CD4-positive, alpha-beta T cell (primary cell): ENCODE measurements at places on chromosomes 4 and X. TPM values are rescaled to one million over a fixed set of nuclear protein-coding genes. Genes with fewer than 3 reads are reported as not detected.

GRCh38 chrX:21813612-21814368 lies 25.6 kb upstream of the MBTPS2 start:
- H3K4me3 ChIP-seq = no peak overlapping the region
- H3K36me3 ChIP-seq = no peaks in the 10 kb centered on the region
- no peaks in the 10 kb centered on the region for H3K27me3 ChIP-seq
- DNase-seq = no peak
- H3K27ac ChIP-seq = no peak overlapping the region

- H3K27ac ChIP-seq = no peak overlapping the region
- no peak for DNase-seq
- no peaks in the 10 kb centered on the region for H3K27me3 ChIP-seq
These were observed 124.6 kb upstream of the ACSL4 start for GRCh38 chrX:109857584-109858228.

DNA sequence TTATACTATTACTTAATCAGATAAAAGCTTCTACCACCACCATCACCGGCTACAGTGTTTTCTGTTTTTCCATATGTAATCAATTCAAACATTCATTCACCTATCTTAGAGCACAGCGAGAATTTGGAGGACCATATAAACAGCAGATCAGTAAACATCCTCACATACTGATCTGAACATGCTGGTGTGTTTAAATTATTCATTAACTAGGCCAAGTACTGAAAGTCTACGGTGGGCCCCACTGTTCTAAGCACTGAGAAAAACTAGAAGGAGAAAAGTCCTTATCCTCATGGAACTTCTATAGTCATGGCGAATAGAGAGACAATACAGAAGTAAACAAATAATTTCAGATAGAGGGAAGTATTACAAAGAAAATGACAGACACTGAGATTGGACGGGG lies 176.6 kb downstream of the NR3C2 start:
- no peaks in the 10 kb centered on the region for H3K27me3 ChIP-seq
- no peak overlapping the region for H3K4me3 ChIP-seq
- no peaks in the 10 kb centered on the region for H3K36me3 ChIP-seq
- no peaks in the 10 kb centered on the region for H3K4me1 ChIP-seq

DNA sequence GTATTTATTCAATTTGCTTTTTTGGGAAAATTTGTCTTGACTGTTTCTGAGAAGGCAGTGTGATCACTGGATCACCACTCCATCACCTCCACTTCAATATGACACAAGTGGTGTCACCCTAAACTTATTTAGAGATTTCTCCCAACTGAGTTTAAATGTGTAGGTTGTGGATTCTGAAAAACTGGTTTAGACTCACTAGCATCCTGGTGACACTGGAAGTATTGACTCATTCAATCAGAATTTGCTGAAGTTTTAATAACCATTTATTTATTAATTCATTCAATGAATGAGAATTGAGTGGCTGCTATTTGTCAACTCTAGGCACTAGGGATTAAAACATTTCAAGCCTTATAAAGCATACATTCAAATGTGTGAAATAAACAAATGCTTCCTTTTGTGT lies 819.1 kb upstream of the EPHA5 start:
- H3K36me3 ChIP-seq = no peaks in the 10 kb centered on the region
- no peak overlapping the region for H3K27ac ChIP-seq
- no peak for DNase-seq
- H3K27me3 ChIP-seq = no peaks in the 10 kb centered on the region
- H3K4me1 ChIP-seq = no peaks in the 10 kb centered on the region

DNA sequence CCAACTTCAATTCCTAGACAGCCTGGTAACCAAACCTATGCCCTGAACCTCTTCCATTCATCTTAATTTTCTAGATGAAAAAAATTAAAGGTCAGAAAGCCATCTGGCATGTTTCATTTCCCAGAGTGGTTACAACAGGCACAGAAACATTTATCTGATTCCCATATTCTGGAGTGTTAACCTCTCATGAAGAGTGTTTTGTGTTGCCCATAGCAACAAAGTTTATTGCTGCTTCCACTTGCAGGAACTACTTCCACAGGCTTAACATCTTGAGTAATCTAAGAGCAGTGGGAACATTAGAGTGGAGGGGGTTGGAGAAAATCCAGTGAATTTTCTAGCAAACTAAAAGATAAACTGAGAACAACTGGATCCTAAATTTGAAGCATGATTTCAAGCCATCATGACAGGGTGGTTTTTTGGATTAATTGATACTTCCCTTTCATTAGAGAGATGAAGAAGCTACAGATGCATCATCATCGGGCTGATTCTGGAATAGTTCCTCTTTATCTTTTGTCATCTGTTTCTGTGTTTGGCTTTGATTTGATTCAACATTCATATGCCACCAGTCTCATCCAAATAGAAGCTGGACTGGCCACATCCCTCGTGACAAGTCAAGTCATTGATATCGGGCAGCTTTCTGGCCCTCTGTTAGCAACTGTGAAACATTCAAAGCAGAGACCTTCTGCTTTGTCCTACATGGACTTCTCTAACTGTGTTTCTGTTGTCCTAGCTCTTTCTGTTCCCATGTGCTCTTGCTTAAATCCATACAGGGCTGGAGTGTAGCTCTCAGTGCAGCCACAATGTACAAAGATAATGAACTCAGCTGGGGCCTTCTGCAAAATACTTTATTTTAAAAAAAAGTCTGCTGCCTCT lies 167.3 kb downstream of the MID1IP1 start:
- DNase-seq = no peak
- no peaks in the 10 kb centered on the region for H3K4me1 ChIP-seq
- no peaks in the 10 kb centered on the region for H3K27me3 ChIP-seq

GRCh38 chr4:24865401-24865800 lies 47.4 kb downstream of the CCDC149 start:
- H3K4me1 ChIP-seq = no peaks in the 10 kb centered on the region
- H3K4me3 ChIP-seq = no peak overlapping the region
- no peak overlapping the region for H3K27ac ChIP-seq
- no peaks in the 10 kb centered on the region for H3K27me3 ChIP-seq
- no peak for DNase-seq

GRCh38 chr4:111066447-111066846 lies 443.6 kb upstream of the PITX2 start:
- DNase-seq = no peak
- no peaks in the 10 kb centered on the region for H3K27me3 ChIP-seq
- H3K4me3 ChIP-seq = no peak overlapping the region
- H3K4me1 ChIP-seq = no peaks in the 10 kb centered on the region
- no peak overlapping the region for H3K27ac ChIP-seq

DNA sequence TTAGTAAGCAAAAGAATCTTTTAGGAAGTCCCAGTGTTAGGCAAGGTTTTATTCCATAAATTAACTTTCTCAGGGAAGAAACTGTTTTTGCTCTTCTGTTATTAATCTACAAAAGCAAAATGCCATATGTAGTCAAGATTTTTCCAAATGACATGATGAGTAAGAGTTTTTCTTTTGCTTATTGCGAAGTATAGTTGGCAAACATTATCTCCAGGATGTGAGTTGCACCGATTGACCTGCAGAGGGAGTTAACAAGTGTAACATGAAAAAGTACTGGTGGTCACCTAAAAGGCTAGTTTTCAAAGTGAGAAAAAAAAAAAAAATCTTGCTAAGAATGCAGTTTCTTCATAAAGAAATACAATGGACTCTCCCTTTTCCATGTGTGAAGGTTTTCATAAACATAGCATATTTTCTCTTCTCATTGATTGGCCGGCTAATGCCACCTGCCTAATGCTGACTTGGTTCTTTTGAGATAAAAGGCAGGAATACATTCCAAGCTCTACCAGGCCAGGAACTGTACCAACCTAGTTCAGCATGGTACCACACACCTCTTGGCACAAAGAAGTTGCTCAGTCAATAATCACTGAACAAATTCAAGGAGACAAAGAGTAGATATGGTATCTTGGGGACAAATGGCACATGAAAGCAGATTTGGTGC lies 100.2 kb downstream of the LNX1 start:
- DNase-seq = no peak
- no peaks in the 10 kb centered on the region for H3K4me1 ChIP-seq
- H3K36me3 ChIP-seq = no peaks in the 10 kb centered on the region
- no peak overlapping the region for H3K27ac ChIP-seq

DNA sequence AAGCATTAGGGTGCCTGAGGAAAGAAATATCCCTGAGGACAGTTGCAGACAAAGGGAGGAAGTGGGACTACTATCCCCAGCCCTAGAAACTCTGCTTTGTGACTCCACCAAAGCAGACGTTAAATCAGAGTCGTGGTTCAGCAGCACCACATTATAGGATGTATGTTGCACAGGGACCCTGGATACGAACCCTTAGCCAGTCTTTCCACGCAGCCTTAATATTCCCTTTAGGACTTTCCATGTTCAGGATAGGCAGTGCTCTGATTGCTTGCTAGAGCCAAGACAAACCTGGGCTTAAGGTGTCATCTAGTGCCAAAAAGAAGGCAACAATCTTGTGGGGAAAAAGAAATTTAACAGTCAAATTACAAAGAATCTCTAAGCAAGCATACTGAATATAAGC lies 62.6 kb downstream of the MAD2L1 start:
- H3K36me3 ChIP-seq = no peaks in the 10 kb centered on the region
- H3K27me3 ChIP-seq = no peaks in the 10 kb centered on the region
- no peak overlapping the region for H3K27ac ChIP-seq
- DNase-seq = no peak
- H3K4me1 ChIP-seq = no peaks in the 10 kb centered on the region

DNA sequence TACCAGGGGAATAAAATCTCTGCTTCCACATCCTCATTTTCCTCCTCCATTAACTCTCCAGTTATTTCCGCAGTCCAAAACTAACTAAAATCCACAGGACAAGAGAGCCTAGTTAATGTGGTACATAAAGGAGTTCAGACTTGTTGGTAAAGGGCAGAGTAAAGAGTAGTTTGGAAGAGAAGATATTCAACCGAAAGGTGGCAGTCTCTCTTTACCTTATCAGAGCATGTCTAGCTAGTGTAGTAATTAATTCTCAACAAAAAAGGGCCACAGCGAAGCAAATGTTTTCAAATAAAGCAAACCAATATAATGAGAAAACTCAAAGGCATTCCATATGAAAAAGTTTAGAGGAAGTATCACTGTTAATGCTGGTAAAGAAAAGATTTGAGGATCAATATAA lies 286.5 kb downstream of the GLUD2 start:
- H3K4me3 ChIP-seq = no peak overlapping the region
- H3K4me1 ChIP-seq = no peaks in the 10 kb centered on the region
- no peaks in the 10 kb centered on the region for H3K36me3 ChIP-seq
- no peaks in the 10 kb centered on the region for H3K27me3 ChIP-seq
- no peak for DNase-seq
- no peak overlapping the region for H3K27ac ChIP-seq

GRCh38 chr4:97656044-97656720 lies 487.1 kb downstream of the STPG2 start:
- no peak overlapping the region for H3K4me3 ChIP-seq
- H3K36me3 ChIP-seq = no peaks in the 10 kb centered on the region
- DNase-seq = no peak

GRCh38 chrX:727738-728621 lies 97.4 kb downstream of the SHOX start:
- no peaks in the 10 kb centered on the region for H3K4me1 ChIP-seq
- no peak overlapping the region for H3K27ac ChIP-seq
- H3K27me3 ChIP-seq = no peaks in the 10 kb centered on the region
- H3K4me3 ChIP-seq = no peak overlapping the region
- DNase-seq = no peak
- no peaks in the 10 kb centered on the region for H3K36me3 ChIP-seq

GRCh38 chrX:110477593-110478228 lies 119.1 kb downstream of the RTL9 start:
- H3K36me3 ChIP-seq = no peaks in the 10 kb centered on the region
- DNase-seq = no peak
- no peaks in the 10 kb centered on the region for H3K4me1 ChIP-seq

GRCh38 chr4:2977211-2978088 lies 14.1 kb downstream of the GRK4 start:
- H3K27me3 ChIP-seq = no peaks in the 10 kb centered on the region
- no peaks in the 10 kb centered on the region for H3K36me3 ChIP-seq
- peaks cover 2% of the 10 kb centered on the region for H3K4me1 ChIP-seq
- no peak overlapping the region for H3K4me3 ChIP-seq
- no peak for DNase-seq
- no peak overlapping the region for H3K27ac ChIP-seq

DNA sequence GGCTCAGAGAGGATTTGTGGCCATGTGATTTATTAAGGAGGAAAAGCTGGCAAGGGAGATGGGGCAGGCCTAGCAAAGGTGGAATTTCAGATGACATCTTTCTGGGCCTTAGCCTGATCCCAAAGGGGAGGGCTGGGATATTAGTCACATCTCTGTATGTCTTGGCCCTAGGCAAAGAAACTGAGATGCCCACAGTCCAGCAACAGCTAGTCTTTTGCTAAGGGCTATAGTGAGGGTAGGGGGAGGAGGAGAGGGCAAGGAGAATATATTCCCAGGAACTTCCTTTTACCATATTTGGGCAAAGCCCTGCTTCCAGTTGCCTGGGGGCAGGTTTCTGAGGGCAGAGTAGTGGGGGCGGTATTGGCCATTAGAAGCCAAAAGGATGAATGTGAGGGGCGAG lies 209.8 kb upstream of the NR3C2 start:
- H3K4me3 ChIP-seq = no peak overlapping the region
- no peaks in the 10 kb centered on the region for H3K36me3 ChIP-seq

DNA sequence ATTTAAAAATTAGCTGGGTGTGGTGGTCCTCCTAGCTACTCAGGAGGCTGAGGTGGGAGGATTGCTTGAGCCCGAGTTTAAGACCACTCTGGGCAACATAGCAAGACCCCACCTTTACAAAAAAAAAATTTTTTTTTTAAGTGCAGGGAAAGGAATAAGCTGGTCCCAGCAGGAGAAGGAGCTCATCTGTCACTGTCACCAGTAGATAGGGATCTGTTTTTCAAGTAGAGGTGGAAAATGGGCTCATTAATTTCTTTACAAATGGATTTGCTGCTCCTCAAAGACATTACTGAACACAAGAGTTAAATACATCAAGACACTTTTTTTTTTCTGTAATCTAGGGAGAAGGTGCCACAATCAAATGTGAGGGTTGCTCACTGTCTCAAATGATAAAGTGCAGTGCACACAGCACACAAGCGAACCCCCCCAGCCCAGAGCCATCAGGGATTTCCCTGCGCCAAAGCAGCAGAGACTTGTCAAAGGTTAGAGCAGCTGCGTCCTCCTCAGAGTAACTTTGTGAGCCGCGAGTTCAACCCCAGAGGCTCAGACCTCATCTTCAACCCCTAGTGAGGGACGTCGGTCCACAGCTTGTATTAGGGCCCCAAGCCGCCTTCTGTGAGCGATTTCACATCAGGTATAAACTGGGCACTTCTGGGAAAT lies 14.3 kb upstream of the MTNR1A start:
- H3K27me3 ChIP-seq = no peaks in the 10 kb centered on the region
- no peak for DNase-seq
- no peak overlapping the region for H3K4me3 ChIP-seq
- no peaks in the 10 kb centered on the region for H3K4me1 ChIP-seq
- H3K36me3 ChIP-seq = no peaks in the 10 kb centered on the region

ANK2 gene
- not detected for total RNA-seq

CXCL5 gene
- total RNA-seq = not detected

CXCL3 gene
- 0.30 TPM for total RNA-seq

COL25A1 gene
- not detected for total RNA-seq

AVPR2 gene
- total RNA-seq = not detected

FGF13 gene
- total RNA-seq = not detected

C4orf50 gene
- total RNA-seq = 0.20 TPM

TLL1 gene
- total RNA-seq = not detected
